Activated naive CD8-positive, alpha-beta T cell treated with anti-CD3 and anti-CD28 coated beads, Interleukin-2, amount 50 U/mL, for 24 hours (primary cell): ENCODE measurements at places on chromosomes 4 and X.

- DNase-seq, result no peak
These were observed 10.6 kb upstream of the PRDX4 start for GRCh38 chrX:23656684-23657083.

GRCh38 chr4:77636902-77637301, 31.3 kb downstream of the CXCL13 start:
- DNase-seq, result no peak

GRCh38 chr4:110618581-110619462, 4.1 kb downstream of the PITX2 start:
- no peak for DNase-seq

DNA sequence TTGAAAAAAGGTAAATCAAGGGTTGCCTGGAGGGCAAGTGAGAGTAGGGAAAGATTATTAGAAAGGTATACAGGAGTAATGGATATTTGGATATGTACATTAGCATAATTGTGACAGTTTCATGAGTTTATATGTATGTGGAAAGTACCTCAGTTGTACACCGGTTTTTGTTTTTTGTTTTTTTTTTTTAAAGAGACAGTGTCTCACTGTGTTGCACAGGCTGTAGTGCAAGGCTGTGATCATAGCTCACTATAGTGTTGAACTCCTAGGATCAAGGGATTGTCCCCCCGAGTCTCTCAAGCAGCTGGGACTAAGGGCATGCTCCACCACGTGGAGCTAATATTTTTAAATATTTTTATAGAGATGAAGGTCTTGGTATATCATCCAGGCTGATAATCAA, 15.3 kb upstream of the HPGD start:
- no peak for DNase-seq
